Non-pigmented ciliary epithelial cell (primary cell): ENCODE measurements at places on chromosomes 3 and 15.

DNA sequence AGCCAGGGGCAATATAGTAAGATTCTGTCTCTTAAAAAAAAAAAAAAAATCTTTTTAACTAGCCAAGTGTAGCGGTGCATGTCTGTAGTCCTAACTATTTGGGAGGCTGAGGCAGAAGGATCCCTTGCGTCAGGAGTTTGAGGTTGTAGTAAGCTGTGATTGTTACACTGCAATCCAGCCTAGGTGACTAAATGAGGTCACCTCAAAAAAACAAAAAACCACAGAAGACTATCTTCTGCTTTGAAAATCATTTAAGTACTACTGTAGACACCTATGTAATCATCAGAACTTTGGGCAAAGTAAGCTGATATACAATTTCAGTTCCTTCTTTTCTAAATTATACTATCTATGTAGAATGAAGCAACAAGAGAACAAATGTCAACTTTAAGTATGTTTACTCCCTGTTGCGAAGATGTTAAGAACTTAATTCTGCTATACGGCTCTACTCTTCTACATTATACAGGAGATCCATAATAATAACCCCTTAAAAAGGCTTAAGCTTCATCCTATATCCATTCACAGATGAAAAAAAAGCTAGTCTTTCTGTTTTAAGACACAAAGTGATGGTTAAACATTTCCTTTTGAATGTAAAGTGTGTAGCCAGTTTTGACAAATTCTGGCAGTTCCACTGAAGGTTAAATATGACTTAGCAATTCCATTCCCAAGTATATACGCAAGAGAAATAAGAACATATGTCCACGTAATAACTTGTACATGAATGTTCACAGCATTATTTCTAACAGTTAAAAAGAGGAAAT lies 15.2 kb downstream of the DAZL start:
- DNase-seq, result no peak

DNA sequence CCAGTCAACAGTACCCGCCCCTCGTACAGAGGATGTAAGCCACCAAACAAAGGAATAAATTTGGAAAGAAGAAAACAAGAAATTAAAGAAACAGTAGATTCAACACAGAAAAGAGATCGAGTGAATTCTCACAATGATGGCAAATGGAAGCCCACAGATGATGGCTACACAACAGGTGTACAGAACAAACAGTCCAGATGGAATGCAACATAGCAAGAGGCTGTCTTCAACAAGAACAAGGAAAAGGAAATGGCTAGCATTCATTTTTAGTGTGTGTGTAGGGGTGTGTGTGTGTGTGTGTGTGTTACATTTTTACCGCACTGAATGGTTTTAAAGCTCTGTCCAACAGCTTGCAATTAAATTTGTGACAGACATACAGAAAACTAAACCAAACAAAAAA lies 12.9 kb downstream of the NEDD4 start:
- DNase-seq, result no peak

GRCh38 chr15:63408524-63408923 lies 26.9 kb upstream of the CA12 start:
- DNase-seq, result no peak

GRCh38 chr3:105891101-105891500 lies 22.3 kb upstream of the CBLB start:
- DNase-seq, result no peak

DNA sequence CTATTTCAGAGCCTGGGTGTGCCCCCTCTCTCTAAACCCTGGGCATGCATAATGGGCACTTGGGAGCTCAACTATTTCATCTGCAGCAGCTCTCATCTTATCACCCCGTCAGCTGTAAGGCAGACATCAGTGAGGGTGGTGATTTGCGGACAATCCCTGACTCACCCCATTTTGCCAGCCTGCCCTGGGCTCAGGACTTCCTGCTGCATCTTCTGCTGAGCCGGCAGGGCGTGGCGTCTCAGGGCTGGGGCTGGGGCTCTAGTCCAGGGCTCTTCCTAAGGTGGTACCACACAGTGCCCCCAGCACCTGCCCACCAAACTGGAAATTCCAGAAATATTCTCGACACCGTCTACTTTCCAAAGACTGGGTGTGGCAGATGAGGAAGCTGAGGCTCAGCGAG lies 925 bp upstream of the PSTPIP1 start:
- no peak for DNase-seq

DNA sequence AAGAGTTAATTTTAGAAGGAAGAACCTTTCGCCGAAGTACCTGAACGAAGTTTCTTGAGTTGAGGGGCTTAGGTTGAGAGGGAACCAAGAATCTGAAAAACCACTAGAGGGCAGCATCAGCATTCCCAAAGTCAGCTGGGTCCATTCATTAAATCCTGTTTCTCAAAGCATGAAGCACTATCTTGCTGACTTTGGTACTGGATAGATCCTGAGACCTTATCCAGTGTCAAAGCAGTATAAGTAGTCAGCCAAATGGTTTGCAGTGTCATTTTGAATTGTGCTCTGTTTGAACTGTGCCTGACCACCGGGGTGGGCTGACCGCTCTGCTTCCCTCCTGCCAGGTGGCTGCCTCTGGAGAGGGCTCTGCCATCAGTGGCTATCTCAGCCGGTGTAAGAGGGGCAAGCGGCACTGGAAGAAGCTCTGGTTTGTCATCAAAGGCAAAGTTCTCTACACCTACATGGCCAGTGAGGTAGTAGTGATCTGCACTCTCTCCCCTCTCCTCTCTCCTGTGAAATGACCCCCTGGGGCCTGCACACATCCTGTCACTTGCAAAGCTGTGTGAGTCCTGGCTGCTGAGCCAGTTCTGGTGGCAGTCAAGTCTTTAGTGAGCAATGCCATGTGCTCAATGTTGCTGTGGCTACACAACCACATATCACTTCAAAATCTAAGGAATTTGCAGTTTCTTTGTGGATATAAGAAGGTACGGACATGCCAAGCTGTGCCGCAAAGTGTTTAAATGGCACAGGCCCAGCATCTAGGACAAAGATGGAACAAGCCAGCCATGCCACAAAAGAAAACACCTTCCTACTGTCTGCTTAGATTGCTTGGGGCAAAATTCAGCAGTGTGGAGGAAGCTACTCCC lies 21.4 kb upstream of the NR2C2 start:
- no peak for DNase-seq
